ENCODE measurements at places on chromosomes 5 and 9.

DNA sequence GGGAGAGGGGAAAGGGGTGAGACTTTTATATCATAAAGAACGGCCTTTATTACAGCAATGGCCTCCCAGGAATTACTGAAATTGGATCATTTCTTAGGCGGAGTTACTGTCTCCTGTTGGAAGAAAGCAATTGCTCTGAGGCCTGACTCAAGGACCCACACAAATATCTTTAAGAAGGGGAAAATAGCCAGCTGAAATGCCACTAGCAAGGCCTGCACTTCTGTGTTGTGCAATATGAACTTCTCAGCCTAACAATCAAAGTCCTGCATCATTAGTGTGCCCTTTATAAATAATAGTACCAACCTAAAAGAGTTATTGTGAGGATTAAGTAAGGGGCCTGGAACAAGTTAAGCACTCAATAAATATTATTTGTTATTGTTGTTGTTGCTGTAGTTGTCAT lies 30.1 kb upstream of the TRIM32 start:
- peak; percentile 29 for DNase-seq

DNA sequence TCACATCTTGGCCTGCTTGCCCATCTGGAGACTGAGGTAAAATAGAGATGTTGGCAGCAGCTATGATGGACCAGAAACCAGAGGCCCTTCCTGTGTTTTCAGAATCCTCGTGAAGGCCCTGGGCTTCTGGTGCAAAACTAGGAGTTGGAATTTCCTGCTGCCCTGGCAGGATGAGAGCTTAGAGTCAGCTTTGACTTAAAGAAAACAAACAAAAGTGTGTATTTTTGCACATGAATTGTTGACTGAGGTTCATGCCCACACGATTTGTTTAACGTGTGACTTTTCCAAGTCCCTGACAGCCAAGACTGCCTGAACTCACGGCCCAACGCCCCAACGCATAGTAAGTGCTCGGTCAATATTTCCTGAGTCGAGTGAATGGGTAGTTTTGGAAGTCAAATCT lies 303.1 kb downstream of the MLLT3 start:
- no peak for DNase-seq

GRCh38 chr5:61525512-61526206 lies 193.6 kb downstream of the ZSWIM6 start:
- no peak for DNase-seq

- DNase-seq, result peak; percentile 84
Observed at GRCh38 chr5:149895416-149896345, 48.9 kb downstream of the PDE6A start.

GRCh38 chr5:148950892-148951291 lies 112.0 kb downstream of the SH3TC2 start:
- DNase-seq, result no peak

DNA sequence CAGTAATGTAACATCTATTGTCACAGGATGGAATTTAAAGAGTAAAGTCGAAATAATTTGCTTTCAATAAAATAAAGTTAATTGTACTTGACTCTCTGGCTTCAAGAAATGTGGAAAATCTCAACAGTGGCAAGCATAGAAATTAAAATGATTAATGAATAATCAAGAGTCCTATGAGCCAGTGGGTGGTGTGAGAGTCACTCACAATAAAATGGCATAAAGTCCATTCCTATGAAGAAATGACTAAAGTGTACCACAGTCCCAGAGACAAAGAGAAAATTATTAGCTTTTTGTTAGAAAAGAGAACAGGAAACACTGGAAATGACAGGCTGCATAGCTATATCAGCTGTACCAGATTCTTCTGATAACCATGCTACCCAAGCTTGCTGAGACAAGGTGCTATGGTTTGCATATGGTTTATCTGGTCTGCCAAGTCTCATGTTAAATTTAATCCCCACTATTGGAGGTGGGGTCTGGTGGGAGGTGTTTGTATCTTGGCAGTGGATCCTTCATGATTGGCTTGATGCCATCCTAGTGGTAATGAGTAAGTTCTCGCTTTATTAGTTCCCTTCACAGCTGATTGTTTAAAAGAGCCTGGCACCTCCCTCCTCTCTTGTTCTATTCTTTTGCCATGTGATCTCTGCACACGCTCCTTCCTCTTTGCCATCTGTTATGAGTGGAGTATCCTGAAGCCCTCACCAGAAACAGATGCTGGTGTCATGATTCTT lies 647.7 kb upstream of the ITGA1 start:
- no peak for DNase-seq

GRCh38 chr5:141001844-141002604 lies 35.7 kb downstream of the PCDHAC2 start:
- peak; percentile 2 for DNase-seq

- peak; percentile 25 for DNase-seq
Observed at GRCh38 chr5:151772029-151772845, 483 bp downstream of the G3BP1 start.

GRCh38 chr5:178104492-178104891 lies 8.8 kb upstream of the N4BP3 start:
- no peak for DNase-seq

GRCh38 chr9:121942866-121943382 lies 150.2 kb downstream of the TTLL11 start:
- no peak for DNase-seq

DNA sequence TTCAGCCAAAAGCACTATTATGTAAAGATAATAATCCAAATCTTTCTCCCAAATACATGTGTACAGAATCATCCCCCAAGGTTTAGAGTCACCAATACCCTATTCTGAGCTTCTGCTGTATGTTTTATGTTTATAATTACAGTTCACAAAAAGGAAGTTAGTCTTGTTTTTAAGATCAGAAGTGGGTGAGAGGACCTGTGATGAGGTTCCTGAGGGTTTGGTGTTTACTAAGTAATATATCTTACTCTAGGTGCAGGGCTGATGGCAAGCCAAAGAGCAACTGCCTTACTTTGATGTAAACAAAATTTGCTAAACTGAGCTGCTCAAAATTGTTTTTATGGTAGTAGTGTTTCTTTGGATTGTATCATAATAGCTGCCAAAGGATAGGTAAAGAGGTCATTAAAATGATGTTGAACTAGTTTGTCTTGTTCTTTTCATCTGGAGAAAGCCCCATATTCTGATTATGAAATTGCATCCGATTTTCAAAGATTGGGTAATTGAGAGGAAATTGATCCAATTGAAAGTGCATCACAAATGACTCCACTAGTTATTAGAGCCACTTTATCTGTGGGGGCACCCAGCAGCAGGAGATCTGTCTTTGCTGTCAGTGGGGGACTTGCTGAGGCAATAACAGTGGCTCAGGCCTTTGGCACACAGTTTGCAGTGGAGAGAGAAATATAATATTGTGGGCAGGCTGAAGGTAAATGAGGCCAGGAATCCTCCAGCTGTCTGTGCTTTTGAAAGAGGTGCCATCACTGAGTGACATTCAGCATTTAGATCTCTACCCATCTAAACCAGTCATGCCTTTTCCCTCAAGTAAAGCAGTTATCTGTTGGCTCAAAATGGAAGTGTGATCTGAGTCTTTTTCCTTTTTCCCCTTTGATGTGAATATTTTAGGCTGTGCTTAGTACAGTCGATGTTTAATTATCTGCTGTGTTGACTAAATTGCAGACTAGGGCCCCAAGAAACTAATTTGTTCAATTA lies 14.1 kb downstream of the TRIM32 start:
- no peak for DNase-seq

DNA sequence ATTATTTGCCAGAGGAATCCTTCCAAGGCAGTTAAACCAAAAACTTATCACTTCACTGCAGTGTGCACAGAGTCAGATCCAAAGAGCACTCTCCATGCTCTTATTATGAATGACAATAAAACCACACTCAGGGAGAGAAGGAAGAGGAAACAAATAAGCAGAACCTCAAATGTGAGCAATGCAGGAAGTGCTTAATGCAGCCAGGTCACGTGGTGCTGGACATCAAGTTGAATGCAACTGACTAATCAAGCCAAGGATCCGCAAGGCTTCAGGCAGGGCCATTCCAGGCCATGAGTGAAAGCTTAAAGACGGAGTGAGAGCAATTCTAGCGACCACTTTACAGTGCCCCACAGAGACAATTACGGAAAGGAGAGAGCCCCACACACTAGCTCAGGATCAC lies 230.4 kb upstream of the PUM3 start:
- peak; percentile 3 for DNase-seq

GRCh38 chr9:12963537-12963936 lies 188.7 kb downstream of the LURAP1L start:
- DNase-seq, result no peak

DNA sequence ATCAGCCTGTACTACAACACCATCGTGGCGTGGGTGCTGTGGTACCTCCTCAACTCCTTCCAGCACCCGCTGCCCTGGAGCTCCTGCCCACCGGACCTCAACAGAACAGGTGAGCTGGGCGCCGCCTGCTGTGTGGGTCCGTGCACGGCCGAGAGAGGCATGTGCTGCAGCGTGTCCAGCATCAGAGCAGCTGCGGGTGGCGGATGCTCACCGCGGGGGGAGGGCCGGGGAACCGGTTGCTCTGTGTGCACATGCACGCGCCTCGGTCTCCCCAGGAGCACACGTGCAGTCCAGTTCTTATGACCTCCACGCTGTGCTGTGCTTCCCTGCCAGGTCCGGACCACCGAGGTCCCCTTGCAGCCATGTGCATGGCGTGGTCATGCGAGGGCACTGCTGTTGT lies 7.6 kb downstream of the SLC6A18 start:
- no peak for DNase-seq

GRCh38 chr9:30519756-30520155 lies 1864.7 kb upstream of the ACO1 start:
- peak; percentile 1 for DNase-seq

All from fibroblast of mammary gland (primary cell).